ENCODE measurements at places on chromosomes 1 and 21.

GRCh38 chr1:216898801-216899200, 175.6 kb upstream of the ESRRG start:
- no peak for DNase-seq

DNA sequence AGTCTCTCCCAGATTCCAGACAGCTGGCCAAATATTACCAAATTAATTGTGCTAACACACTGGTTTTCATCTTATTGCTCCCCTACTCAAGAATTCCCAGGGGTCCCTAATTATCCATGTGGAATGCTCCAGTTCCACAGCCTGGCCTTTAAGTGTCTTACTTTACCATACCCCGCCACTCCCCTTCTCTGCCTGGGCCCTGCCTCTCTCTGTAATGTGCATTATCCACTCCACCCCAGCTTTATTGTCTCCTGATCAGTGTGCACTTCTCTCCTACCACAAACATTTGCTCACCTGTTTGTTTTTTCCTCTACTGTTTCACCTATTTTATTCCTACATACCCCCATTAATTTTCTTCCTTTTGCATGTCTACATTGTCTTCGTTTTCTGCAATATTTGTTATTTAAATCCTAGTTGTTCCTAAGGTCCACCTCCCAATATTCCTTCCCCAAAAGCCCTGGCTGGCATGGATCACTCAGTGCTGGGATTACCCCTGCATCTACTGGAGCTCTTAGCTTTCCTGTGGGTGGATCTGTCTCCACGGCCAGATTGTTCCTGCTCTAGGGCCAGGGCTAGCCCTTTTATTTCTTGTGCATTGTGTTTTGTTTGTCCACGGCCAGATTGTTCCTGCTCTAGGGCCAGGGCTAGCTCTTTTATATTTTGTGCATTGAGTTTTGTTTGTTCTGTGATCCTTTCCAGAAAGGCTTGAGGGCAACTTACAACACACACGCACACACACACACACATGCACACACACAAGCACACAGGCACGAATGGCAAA, 33.4 kb upstream of the ATP1B1 start:
- no peak for DNase-seq

- DNase-seq = no peak
Observed at GRCh38 chr1:117681901-117682250, 76.0 kb downstream of the TENT5C start.

DNA sequence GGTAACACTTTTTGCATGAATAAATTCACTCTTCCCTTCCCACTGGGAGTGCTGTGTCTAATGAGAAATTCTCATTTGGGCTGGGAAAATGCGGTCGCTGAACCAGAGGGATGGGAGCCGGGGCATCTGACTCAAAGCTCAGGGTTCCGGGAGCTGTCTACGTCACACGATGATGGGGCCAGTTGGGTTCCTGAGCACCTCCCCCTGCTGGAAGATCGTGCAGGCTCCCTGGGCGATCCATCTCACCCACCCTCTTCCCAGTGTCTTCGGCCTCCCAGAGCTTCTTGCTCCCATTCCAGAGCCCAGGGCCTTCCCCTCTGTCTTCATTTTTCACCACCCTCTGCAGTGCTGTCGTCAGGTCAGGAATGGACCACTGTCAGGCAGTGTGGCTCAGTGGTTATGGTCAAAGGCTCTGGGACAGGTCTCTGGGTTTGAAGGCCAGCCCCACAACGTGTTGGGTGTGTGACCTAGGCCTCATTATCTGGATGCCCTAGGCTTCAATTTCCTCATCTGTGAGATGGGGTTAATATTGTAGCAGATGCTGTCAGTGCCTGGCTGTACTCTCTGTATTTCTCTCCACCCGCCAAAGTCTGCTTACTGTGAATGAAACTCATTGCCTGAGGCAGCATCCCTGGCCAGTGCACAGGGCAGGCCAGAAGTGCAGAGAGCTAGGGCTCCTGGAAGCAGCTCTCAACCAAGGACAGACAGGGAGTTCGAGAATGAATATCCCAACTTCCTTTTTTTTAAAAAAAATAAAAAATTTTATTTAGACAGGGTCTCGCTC, 31.8 kb downstream of the IGSF21 start:
- no peak for DNase-seq

DNA sequence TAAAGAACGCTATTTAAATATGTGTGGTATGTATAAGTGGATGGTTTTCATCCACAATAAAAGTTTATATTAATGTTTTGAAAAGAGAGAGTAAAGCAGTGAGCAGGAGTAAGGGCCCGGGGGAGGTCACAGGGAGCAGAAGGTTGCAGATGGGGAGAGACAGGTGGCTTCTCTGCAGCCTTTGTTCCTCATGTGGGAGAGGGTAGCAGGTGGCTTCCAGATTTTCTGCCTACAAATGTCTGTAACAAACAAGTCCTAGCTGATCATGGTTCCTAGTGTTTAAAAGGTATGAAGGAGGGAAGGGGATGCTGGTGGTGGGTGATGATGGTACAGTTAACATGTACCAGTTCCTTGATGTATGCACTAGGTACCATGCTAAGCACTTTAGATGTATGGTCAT, 18.8 kb downstream of the QSOX1 start:
- no peak for DNase-seq

GRCh38 chr1:200487650-200488049, 77.8 kb upstream of the ZNF281 start:
- DNase-seq = no peak

- DNase-seq = peak; percentile 81
Observed at GRCh38 chr1:52697795-52698674, at the start of gene COA7. Gene COA7, minus strand, starts transcription at chr1:52698347. Its CDS starts 21 bp downstream, at chr1:52698326.

DNA sequence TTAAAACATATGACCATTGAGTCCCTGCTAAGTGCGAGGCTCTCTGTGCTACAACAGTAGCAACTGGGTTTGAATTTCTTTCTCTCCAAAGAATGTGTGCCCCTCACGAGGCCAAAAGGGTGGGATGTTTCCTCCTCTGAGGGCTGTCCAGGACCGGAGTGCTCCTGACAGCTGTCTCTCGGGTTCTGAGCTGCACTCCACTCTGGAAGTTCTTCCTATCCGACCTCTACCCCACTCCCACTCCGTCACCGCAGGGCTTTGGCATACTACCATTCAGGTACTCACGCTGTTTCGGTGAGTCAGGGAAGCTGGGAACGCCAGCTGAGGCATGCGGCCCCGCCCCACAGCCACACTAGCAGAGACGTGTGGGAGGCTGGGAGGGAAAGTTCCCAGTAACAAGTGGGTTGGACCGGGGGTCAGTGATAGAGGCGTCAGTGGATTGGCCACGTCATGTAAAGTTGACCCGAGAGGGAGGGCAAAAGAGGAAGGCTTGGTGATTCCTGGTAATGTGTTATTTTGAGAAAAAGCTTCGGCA, 705 bp upstream of the SLC50A1 start:
- DNase-seq = peak; percentile 97

- DNase-seq = peak; percentile 47
Observed at GRCh38 chr1:107965110-107965991, at the start of gene VAV3. Gene VAV3, minus strand, starts transcription at chr1:107965180. Its CDS starts 311 bp downstream, at chr1:107964869.

- peak; percentile 90 for DNase-seq
Observed at GRCh38 chr1:15213341-15213821, 33.6 kb upstream of the FHAD1 start.

GRCh38 chr1:225480825-225481434, 53.1 kb upstream of the LBR start:
- peak; percentile 33 for DNase-seq

DNA sequence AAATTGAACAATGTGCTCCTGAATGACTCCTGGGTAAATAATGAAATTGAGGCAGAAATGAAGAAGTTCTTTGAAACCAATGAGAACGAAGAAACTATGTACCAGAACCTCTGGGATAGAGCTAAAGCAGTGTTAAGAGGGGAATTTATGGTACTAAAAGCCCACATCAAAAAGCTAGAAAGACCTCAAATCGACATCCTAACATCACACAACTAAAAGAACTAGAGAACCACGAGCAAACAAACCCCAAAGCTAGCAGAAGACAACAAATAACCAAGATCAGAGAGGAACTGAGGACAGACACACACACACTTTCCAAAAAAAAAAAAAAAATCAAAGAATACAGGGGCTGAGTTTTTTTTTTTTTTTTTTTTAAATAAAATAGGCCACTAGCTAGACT, 564.2 kb downstream of the SMYD3 start:
- no peak for DNase-seq

DNA sequence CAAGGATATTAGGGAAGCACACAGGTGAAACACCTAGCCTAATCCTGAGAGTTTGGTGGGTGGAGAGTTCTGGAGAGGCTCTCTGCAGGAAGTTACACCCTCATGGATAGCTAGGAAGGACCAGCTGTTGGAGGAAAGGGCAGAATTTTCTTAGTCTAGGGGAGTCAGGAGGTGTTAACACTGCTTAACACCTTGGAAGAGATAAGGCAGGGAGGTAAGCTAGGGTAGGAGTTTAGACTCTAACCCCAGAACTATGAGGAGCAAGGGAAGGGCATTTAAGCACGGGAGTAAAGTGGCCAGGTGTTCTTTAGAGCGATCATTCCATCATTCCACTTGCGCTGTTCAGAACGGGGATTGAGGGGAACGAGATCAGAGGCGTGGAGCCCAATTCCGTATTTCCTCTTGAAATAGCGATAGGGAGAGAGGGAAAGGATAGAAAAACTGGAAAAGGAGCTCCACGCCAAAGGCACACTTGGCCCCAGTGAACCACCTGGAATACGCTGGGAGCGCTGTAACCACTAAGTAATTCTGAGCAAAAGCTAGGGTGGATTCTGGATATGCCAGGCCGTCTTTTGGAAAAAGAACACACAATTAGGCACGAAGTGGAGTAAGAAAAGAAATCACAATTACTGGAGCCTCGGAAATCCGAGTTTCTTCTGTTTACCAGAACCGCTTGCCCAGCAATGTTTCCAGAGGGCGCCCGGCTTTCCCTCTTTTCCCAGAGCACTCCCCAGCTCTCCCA, 1.5 kb upstream of the GPR137B start:
- DNase-seq = no peak

- DNase-seq = no peak
Observed at GRCh38 chr1:1928231-1929101, 9.4 kb upstream of the TMEM52 start.

- no peak for DNase-seq
Observed at GRCh38 chr1:24900985-24901781, 28.9 kb downstream of the RUNX3 start.

DNA sequence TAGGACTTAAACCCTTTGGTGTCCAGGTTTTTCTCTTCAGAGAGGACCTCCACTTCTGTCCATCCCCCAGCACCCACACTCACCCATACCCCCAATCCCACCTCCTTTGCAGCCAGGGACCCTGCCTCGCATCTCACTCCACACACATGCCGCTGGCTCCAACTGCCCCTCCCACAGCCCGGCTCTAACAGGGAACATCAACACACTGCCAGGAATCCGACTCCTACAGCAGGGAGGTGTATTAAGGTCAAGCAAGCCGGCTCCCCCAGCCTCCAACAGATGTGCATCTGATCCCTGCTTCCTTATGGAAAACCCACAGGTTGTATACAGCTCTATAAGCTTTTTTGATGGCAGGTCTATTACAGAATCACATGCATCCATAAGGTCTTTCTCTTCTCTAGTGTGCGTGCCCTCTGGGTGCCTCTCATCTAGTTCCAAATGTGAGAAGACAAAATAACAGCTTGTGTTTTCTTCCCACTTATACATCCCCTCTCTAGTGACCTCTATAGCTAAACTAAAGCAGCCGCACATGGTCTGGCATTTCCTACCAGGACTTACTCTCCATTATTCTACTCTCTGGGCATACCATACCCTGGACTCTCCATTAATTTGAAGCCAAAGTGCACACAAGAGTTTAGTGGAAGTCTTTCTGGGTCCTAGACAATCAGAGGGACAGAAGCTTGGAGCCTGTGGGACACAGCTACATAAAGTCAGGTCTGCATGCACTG, 16.3 kb downstream of the PIK3C2B start:
- DNase-seq = no peak

DNA sequence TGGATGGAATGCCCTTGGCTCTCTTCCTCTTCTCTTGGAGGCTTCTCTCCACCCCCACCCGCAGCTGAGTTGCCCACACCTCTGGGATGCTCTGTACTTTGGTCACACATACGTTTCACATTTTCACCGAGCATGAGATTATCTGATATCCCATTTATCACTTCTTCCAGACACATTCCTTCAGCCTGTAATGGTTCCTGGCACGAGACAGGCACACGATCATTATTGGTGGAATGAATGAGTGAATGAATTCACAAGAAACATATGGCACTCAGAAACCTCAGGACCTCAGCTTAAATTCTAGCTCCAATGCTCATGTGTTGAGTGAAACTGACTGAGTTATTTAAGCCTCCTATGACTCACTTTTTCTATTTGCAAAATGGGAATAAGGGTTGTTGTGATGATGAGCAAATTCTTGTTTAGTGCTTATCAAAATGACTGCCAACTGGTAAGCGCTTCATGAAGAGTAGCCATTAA, 242.7 kb upstream of the JUN start:
- DNase-seq = peak; percentile 66

DNA sequence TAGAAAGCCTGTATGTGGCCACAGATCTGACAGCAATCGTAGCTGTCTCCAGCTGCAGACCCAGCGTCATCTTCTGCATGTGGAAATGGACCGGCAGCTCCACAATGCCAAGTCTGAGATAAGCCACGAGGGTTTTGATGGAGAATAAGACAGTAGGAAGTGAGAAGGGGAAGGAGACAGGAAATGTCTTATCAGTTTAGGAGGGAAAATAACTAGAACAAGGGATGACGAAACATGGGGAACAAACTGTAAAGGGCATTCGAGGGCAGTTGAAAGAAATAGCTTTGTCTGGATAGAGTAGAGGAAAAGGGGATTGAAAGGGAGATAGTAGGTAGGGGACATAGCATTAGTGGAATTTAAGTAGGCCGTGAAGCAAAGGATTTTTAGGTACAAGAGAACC, 74.0 kb upstream of the CTTNBP2NL start:
- no peak for DNase-seq

DNA sequence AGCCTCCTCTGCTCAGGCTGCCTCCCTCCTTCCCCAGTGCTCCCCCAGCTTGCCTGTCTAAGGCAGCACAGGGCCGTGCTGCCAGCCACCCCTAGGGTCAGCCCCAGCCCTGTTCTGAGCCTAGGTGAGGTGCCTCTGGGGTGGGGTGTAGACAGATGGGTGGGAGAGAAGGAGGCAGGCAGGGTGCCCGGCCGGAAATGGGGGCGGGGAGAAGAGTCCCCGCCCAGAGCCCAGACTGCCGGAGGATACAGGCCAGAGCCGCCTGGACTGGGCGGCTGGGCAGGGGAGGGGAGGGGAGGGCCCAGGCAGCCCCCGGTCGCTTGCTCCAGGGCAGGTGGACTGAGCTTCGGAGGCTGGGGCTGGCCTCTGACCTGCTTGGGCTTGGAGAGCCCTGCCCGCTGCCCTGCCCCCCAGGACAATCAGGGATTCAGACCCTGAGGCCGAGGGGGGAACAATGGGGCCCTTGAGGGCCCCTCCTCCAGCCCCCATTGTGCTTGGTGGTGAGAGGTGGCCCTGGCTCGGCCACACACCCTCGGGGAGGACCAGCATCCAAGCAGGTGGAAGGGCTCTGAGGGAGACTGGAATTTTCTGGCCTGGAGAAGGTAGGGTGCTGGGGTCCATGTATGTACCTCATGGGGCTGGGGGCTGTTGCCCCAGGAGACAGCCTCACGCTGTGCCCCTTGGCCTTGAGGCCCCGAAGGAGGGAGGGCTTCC, at the start of gene GJC2:
GJC2 (plus strand) TSS at position 525 of the 714 bp plus-strand sequence. CDS start 7,829 bp downstream, outside the sequence.
- DNase-seq = peak; percentile 52

- no peak for DNase-seq
Observed at GRCh38 chr1:246058466-246058865, 448.6 kb downstream of the SMYD3 start.

- DNase-seq = peak; percentile 17
Observed at GRCh38 chr1:180229483-180230415, at the start of gene LHX4. Gene LHX4, plus strand, starts transcription at chr1:180230264. Its CDS starts 266 bp downstream, at chr1:180230530.

- no peak for DNase-seq
Observed at GRCh38 chr1:118137900-118138299, 47.1 kb downstream of the SPAG17 start.
